Sciatic nerve (tissue), 2 donors: ENCODE measurements at places on chromosomes 2 and 18.

DNA sequence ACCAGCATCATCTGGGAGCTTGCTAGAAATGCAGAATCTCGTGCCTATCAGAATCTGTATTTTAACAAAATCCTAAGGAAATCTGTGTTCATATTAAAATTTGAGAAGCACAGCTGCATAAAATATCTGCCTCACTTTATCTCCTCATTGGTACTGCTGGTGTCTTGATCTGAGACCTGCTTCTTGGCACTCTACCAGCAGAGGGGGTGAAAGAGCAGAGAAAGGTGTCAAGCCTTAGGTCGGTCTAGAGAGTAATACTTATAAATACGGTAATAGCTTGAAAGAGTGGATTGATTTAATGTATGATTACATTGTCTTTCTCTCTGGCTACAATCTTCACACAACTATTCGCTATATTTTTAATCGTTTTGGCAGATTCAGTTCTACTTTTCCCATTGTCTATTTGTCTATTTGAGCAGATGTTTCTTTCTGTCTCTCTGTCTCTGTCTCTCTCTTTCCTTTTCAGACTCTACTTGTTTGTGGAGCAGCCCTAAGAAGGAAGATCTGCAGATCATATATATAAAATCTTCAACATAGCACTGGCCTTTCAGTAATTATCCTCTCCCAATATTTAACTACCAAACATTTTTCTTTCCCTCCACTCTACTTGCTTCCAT, 1.7 kb upstream of the GCG start:
- no peak for DNase-seq

- no peak for DNase-seq
Measured at GRCh38 chr2:68216454-68217310, 35.6 kb downstream of the PPP3R1 start.

GRCh38 chr2:30455114-30455738, 8.2 kb downstream of the LCLAT1 start:
- DNase-seq: no peak

DNA sequence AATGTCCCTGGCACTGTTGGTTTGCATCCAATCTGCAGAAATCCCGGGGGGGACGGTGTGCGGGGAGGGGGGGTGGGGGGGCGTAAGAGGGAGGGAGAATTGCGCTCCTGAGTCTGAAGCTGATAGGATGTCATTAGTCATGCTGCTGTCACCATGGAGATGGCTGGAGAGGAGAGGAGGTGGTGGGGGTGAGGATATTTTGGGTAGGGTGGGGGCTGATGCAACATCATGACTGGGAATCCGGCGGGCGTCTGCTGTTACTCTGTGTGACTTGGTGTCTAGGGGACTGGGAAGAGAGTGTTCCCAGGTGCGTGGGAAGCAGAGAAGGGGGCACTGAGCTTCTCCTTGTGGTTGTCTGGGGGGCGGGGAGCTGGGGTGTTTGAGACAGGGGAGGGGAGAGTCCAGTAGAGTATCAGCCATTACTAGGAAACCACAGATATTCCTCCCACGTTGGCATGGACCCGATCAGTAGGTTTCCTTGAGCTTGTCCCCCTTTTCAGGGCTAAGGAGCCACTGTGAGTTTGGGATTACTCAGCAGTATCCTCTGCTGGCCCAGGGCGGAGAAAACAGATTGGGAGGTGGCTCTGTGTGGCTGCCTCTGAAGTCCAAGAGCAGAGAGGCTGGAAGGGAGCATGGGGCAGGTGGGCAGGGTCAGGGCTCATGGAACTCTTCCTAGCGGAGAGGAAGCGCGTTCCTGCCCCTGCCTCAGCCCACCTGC, 18.9 kb downstream of the TET3 start:
- DNase-seq: no peak

DNA sequence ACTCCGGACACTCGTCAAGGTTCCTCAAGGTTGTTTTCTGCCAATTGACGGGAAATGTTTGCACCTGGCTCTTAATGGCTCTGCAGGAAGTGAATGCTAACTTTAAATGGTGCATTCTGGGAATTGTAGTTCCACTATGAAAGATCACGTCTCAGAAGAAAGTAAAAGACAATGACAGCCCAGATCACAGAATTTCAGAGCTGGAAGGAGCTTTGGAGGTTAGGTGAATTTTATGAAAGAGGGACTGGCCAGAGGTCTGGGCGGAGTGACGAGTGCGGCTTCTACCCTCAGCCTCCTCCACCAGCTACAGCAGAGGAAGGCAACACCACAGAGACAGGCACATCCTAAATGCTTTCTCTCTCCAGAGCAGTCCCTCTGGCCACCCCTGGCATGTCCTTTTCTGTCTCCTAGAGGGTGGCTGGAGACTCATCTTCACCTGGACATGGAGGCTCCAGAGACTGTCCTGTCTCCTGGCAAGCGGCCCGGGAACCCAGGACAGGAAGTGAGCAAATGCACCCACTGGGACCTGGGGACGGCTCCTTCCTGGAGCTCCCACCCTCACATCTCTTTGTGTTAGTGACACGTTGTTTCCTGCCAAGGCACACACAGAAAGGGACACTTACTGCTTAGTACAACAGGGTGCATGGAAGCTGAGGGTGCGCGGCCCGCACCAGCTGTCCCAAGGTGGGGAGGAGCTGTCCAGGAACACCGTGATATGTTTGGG, 19.4 kb downstream of the THAP4 start:
- DNase-seq: no peak

- DNase-seq: no peak
Measured at GRCh38 chr2:135650721-135651120, 90.9 kb upstream of the UBXN4 start.

DNA sequence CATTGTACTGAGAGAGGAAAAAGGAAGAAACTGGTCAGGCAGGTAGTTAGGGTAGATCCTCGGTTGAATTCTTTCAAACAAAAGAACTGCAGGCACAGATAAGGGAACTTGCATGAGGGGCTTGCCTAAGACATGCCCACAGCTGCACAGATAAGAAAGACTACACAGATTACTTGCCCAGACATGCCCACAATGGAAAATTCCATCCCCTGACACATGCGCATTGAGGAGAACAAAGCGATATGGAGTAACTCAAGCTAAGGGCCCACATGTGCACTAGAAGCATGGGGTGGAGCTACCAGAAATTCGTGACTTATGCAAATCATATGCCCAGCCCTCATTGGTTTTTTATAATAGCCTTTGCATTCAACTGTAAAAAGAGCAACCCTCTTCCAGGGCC, 181.3 kb upstream of the ZNF521 start:
- DNase-seq: no peak

DNA sequence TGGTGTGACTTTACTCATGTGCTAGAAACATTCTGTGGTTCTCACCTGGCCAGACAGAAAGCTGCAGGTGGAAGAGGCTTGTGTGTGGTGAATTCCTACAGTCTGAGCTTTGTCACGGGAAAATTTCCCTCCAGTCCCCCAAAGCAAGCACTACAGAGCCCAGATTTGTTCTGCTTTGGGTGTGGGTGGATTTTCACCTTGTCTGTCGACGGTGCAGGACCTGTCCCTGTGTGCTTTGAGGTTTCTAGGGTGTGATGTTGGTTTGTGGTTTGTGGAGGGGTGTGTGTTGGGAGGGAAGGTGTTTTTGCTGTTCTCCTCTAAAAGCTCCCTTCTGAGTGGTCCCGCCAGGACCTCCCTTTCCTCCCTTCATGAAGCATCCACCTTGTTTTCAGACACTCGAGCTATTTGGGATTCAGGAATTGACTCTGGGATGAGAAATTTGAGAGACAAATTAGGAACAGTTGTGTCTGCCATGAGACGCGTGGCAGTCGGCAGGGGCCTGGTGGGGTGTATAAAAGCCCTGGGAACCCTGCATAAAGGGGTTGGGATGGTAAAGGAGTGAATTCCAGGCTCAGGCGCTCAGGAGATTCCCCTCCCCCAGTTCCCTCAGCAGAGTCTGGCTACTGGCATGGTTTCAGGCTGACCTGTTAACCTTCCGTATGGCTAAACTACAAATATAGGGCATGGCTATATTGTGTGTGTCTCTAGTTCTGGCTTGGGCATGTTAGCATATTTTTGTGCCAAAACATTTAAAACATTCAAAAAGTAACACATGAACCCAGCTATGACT, 65.5 kb downstream of the DGKD start:
- no peak for DNase-seq

DNA sequence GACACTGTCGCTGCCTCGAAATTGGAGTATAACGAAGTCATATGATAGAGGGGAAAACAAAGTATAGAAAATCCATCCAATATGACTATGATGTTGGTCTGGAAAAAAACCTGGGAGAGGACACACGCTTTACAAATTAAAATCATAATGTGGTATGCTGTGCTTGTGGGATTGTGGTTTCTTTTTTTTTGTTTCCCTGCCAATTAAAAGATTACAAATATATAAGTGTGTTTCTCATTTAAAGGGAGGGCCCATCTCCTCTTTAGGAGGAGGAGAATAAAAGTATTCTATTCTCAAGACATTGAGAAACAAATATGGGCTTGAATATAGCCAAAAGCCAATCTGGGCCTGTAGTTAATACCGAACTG, 86.6 kb downstream of the EPHA4 start:
- no peak for DNase-seq

GRCh38 chr2:200309296-200310049, 3.0 kb downstream of the SPATS2L start:
- DNase-seq: no peak

- no peak for DNase-seq
Measured at GRCh38 chr2:105052773-105053172, 14.9 kb downstream of the MRPS9 start.
